ENCODE measurements at places on chromosomes 2 and 18.

- DNase-seq: no peak
These were observed 53.8 kb downstream of the LRPPRC start for GRCh38 chr2:43941966-43942365.

- no peak for DNase-seq
These were observed 123.1 kb downstream of the RAB3GAP1 start for GRCh38 chr2:135175177-135175576.

DNA sequence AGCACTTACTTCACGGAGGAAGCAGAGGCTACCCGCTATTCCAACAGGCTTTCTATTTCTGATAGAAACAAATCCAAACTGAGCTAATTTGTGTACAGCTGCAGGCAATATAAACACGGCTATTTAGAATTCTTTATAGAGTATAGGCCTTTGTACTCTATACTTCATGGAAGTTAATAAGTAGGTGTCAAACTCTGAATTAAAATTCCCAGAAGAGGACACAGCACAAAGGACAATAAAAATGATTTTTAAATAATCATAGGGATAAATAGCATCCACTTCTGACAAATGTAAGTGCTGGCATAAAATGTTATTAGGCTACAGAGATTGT, 261.5 kb downstream of the AFF3 start:
- no peak for DNase-seq

- no peak for DNase-seq
These were observed 176.6 kb upstream of the TACR1 start for GRCh38 chr2:75375646-75376582.

- no peak for DNase-seq
These were observed 35.6 kb downstream of the UBR3 start for GRCh38 chr2:169862816-169863215.

DNA sequence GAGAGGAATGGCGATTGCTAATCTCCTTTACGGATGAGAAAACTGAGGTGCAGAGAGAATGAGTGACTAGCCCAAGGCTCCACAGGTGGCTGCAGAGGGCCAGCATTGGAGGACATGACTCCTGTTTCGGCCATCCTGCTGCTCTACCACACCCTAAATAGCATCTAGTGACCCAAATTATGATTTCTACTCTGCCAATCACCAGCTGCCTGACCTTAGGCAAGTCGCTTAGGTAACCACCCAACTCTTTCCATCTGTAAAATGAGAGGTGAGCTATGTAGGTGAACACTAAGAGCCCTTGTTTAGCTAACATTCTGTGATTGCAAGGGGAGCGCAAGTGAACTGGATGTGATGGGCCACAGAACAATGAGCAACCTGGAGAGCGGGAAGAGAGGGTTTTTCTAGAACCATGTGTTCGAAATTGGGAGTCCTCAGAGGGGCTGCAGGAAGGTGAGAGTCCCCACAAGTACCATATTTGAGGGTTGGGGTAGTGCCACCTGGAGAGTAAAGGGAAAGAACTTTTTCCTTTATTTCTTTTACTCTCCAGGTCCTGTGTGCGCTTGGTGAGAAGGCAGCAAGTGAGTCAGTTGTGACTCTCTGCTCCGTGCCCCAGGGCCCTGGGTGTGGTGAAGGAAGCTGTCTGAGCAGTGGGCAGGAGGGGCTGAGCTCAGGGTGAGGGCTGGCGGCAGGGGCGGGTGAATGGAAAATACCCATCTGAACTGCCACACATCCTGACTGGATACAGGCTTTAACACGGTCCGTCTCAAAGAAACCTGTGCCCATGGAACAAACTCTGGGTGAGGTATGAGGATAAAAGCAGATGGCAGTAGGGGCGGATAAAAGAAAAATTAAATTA, 2.4 kb downstream of the CYP27C1 start:
- DNase-seq: no peak

All from activated T-cell treated with anti-CD3 and anti-CD28 coated beads, Interleukin-2, amount 50 U/mL, for 24 hours (primary cell).